ENCODE measurements at places on chromosomes 11 and 22. TPM values are rescaled to one million over a fixed set of nuclear protein-coding genes. Genes with fewer than 3 reads are reported as not detected.
A peak's percentile ranks its signal among the peaks of the same experiment; 100 is the strongest.

- no peak for DNase-seq
- no peaks in the 10 kb centered on the region for H3K27me3 ChIP-seq
- H3K36me3 ChIP-seq: peaks cover 52% of the 10 kb centered on the region
- H3K4me3 ChIP-seq: no peak overlapping the region
- H3K4me1 ChIP-seq: no peaks in the 10 kb centered on the region
- no peak overlapping the region for H3K27ac ChIP-seq
Measured at GRCh38 chr11:64934682-64935358, 873 bp downstream of the GPHA2 start.

DNA sequence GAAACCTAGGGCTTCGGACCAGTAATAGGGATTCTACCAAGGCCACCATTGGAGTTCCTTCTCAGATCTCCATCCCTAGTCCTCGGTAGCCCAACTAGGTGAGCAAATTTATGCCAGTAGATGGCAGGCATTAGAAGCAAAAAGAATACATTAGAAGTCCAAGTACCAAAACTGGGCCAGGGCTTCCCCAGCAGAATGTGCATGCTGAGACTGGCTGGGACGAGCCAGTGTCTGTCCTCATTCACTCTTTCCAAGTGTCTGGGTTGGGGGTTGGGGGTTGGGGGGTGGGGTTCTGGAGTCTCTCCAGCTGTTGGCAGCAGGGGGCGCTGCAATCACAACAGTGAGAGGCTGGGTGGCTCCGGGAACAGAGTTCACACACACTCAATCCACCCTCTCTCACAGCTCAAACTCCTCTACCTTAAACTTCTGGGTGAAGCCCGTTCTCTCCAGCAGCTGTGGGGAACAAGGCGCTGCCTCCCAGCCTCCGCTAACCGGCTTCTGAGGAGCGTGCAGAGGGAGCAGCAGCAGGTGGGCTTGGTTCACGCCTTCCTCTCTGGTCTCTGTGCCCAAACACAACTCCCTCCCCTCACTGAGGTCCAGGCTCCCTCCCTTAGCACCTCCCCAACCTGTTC is 57.5 kb downstream of the BTG4 start:
- no peak overlapping the region for H3K4me3 ChIP-seq
- no peaks in the 10 kb centered on the region for H3K36me3 ChIP-seq
- H3K27me3 ChIP-seq: no peaks in the 10 kb centered on the region
- no peaks in the 10 kb centered on the region for H3K4me1 ChIP-seq
- no peak for DNase-seq

GRCh38 chr11:131668500-131669400 is 298.3 kb downstream of the NTM start:
- H3K27me3 ChIP-seq: no peaks in the 10 kb centered on the region
- H3K4me1 ChIP-seq: no peaks in the 10 kb centered on the region
- H3K4me3 ChIP-seq: no peak overlapping the region

- no peak overlapping the region for H3K4me3 ChIP-seq
- peaks cover 97% of the 10 kb centered on the region for H3K36me3 ChIP-seq
- DNase-seq: no peak
- peaks cover 22% of the 10 kb centered on the region for H3K4me1 ChIP-seq
Measured at GRCh38 chr11:85977751-85978160, 91.1 kb downstream of the PICALM start.

- H3K27me3 ChIP-seq: no peaks in the 10 kb centered on the region
- H3K27ac ChIP-seq: peak overlapping the region; percentile 88
- peak overlapping the region; percentile 17 for H3K4me3 ChIP-seq
- H3K36me3 ChIP-seq: no peaks in the 10 kb centered on the region
Measured at GRCh38 chr22:36369922-36370791, 17.6 kb downstream of the MYH9 start.

DNA sequence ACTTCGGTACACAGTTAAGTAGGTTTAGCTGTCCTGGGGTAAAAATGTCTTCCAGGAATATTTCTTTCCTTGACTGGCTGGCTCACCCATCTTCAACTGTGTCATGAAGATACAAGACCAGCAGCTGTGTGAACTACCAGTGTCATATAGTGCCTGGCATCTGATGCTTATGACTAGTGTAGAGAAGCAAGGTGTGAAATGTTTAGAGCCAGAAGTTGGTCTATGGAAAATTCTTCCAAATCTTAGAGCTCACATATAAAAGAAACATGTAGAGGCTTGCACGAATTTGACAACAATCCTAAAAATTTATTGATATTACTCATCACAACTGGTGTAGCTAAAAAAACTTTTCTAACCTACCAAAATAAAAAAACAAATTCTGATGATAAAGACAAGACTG is 54.4 kb downstream of the ARL14EP start:
- no peak overlapping the region for H3K27ac ChIP-seq
- no peaks in the 10 kb centered on the region for H3K4me1 ChIP-seq
- DNase-seq: no peak
- H3K27me3 ChIP-seq: no peaks in the 10 kb centered on the region
- no peak overlapping the region for H3K4me3 ChIP-seq
- no peaks in the 10 kb centered on the region for H3K36me3 ChIP-seq

DNA sequence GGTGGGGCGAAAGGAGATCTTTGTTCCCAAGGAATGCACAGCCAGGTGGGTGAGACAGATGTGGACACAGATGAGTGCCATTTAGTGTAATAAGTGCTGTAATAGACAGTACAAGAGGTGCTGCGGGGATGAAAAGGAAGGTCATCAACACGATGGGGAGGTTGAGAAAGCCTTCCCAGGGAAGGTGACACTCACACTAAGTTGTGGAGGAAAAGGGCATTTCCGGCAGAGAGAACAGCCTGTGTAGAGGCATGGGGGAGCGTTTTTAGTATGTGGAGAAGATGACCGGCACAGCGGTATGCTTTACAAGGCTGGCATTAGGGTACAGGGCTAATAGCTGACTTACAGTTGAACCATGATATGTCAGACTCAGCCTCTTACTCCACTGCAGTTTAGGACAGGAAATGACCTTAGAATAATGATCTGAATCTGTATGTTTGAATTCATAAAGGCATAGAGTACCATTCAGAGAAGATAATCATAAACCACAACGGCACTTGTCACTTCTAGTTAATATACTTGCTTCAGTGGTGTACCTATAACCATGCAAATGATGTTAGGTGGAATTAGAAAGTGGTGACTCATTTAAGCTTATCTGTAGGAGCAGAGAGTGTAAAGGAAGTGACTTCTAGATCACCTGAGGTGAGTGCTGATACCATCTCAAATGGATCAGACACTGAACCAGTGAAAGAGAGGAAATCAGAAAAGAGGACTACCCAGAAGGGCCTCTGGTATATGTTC is 60.6 kb downstream of the FAM83F start:
- no peak overlapping the region for H3K4me3 ChIP-seq
- no peaks in the 10 kb centered on the region for H3K36me3 ChIP-seq
- no peak for DNase-seq
- H3K27me3 ChIP-seq: no peaks in the 10 kb centered on the region
- peaks cover 14% of the 10 kb centered on the region for H3K4me1 ChIP-seq
- H3K27ac ChIP-seq: no peak overlapping the region

GRCh38 chr11:130617001-130617400 is 168.6 kb downstream of the ADAMTS15 start:
- no peak overlapping the region for H3K27ac ChIP-seq
- DNase-seq: no peak
- H3K36me3 ChIP-seq: no peaks in the 10 kb centered on the region
- H3K27me3 ChIP-seq: no peaks in the 10 kb centered on the region

Gene C2CD2L
- 17.7 TPM for polyA plus RNA-seq

DNA sequence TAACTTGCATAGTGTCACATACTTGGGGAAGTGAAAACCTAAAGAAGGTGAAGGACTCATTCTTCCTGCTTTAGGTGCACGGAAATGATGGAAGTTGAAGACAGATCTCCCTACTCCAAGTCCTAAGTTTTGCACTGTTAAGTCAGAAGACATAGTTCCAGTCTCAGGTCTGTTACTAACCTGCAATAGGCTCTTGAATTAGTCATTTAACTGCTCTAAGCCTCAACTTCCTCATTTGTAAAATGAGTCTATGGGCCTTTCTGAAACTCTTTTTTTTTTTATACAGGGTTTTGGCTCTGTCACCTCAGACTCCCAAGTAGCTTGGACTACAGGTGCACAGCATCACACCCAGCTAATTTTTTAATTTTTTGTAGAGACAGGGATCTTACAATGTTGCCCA is 30.8 kb upstream of the POU2AF1 start:
- DNase-seq: no peak
- H3K4me3 ChIP-seq: no peak overlapping the region
- no peak overlapping the region for H3K27ac ChIP-seq
- H3K36me3 ChIP-seq: no peaks in the 10 kb centered on the region
- H3K27me3 ChIP-seq: no peaks in the 10 kb centered on the region

DNA sequence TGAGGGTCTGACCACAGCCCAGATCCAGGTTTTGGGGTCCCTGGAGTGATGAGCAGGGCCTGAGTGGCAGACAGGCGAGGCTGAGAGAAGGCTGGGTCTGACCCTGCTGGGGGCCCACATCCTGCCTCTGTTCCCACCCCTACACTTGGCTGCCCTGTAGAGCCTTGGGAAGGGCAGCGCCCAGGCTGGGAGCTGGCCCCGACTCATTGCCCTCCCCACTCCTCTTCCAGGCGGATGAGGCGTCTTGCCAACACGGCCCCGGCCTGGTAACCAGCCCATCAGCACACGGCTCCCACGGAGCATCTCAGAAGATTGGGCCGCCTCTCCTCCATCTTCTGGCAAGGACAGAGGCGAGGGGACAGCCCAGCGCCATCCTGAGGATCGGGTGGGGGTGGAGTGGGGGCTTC is 4.9 kb downstream of the DERL3 start:
- peak; percentile 61 for DNase-seq
- H3K4me1 ChIP-seq: peaks cover 68% of the 10 kb centered on the region
- peaks cover 20% of the 10 kb centered on the region for H3K36me3 ChIP-seq

Gene OR8K5
- not detected for polyA plus RNA-seq

GRCh38 chr11:14370496-14370895 is 11.5 kb upstream of the RRAS2 start:
- H3K27ac ChIP-seq: no peak overlapping the region
- H3K4me3 ChIP-seq: no peak overlapping the region

DNA sequence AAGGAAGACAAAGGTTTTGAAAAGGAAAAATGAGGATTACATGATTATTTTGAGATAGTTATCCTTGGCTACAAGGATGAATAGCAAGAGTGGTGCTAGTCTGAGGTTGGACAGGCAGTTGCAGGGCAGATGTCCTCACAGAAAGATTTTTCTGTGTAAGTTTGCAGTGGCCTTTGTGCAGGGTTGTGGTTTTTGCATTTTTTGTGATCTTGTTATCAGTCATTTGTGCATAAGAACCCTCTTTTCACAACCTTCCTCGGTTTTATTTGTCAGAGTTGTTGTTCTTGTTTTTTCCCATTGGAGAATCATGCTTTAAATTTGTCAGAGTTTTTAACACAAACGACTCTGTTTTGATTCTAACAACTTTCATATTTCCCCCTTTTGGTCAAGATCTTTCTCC is 1.4 kb downstream of the CCDC134 start:
- H3K27ac ChIP-seq: no peak overlapping the region
- H3K27me3 ChIP-seq: no peaks in the 10 kb centered on the region
- H3K4me3 ChIP-seq: no peak overlapping the region
- no peaks in the 10 kb centered on the region for H3K36me3 ChIP-seq
- DNase-seq: no peak

DNA sequence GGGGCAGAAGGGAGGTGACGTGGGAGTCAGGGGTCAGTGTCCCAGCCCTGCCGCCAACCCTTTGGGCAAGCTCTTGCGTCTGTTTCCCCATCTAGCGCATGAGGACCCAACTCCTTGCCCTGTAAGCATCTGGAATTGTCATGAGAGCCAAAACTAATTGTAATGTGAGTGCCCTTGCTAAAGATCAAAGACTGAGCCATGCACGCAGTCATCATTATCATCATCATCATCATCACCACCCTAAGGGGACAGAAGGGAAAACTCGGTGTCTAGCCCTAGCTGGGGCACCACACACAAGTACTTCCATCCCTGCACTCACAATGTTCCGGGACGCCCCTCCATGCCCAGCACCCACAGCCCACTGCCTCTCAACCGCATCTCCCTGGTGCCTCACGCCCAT is 2.5 kb downstream of the LIF start:
- no peaks in the 10 kb centered on the region for H3K36me3 ChIP-seq
- H3K4me3 ChIP-seq: no peak overlapping the region
- no peak for DNase-seq
- no peak overlapping the region for H3K27ac ChIP-seq
- peaks cover 34% of the 10 kb centered on the region for H3K27me3 ChIP-seq

DNA sequence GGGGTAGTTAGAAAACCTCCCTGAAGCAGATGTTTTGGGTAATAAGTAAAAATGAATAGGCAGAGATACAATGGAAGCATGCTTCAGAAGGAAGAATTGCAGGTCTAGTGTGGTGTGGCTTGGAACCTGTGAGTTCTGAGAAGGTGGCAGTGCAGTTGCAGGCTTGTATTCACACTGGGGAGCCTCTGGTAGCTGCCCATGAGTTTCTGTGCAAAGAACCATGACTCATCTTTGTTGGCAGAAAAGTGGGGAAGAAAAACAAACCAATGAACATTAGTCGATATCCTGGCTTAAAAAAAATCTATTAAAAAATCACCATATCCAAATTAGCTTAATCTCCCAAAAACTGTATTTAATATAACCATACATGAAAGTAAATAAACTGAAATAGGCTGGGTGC is 232.6 kb downstream of the FAT3 start:
- no peak overlapping the region for H3K4me3 ChIP-seq
- H3K27ac ChIP-seq: no peak overlapping the region
- DNase-seq: no peak
- H3K4me1 ChIP-seq: no peaks in the 10 kb centered on the region

DNA sequence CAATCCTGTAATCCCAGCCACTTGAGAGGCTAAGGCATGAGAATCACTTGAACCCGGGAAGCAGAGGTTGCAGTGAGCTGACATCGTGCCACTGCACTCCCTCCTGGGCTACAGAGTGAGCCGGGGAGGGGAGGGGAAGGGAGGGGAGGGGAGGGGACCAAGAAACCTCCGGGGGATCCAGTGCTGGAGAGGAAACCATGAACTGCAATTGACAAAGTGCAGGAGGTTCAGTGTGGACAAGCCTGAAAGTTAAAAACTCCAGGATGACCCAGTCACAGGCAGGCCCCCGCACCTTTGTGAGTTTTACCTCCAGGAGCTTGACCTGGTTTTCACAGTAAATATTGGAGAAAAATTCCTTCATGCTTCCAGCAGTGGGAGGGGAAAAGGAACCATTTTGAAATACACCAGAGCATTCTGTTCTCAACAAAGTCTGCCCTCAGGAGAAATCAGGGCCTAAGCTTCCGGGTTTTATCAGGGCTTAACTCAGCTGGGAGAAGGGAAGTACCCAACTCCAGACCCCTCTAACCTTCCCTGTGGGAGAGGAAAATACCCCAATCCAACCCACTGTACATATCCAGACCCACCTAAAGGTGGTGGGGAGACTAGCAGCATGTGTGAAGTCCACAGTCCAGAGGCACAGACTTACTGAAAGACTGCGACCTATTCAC is 15.5 kb upstream of the ZFTA start:
- H3K27ac ChIP-seq: no peak overlapping the region
- no peaks in the 10 kb centered on the region for H3K4me1 ChIP-seq
- no peak for DNase-seq

Gene PYGM
- 10.3 TPM for polyA plus RNA-seq

Measured in heart left ventricle (tissue), 16 donors.